ENCODE measurements at places on chromosomes 4 and X.
A peak's percentile ranks its signal among the peaks of the same experiment; 100 is the strongest.

DNA sequence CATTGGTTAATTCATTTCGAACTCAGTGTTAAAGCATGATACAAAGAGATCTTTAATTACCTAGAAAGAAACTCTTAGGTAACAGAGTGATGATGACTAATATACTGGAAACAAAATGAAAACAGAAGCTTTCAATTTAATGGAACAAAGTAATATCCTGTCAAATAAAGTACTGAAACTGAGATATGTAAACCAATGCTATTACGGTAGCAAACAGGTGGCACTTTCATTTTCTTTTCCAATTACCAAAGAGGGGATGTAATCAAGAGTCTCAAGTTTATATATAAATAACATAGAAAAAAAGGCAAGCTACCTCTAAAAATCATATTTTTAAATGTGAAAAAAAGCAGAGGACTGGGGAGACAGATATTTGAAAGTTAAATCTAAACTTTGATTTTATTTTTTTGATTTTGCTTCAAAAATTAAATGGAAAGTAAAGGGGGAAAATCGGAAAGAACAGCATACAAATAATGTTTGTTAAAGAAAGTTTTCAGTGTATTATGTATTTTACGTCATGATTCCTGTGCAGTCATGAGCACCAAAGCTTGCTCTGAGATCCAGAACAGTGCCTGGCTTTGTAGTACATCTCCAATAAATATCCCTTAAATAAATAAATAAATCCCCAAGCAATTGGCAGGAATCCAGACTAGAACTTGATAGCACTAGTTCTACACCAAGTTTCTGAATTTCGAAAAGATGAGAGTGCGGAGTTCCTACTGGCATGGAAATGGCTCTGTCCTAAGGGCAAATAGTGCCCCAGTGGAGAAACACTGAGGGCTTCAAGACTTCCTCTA lies 25.0 kb upstream of the RAPGEF2 start:
- DNase-seq, result no peak

DNA sequence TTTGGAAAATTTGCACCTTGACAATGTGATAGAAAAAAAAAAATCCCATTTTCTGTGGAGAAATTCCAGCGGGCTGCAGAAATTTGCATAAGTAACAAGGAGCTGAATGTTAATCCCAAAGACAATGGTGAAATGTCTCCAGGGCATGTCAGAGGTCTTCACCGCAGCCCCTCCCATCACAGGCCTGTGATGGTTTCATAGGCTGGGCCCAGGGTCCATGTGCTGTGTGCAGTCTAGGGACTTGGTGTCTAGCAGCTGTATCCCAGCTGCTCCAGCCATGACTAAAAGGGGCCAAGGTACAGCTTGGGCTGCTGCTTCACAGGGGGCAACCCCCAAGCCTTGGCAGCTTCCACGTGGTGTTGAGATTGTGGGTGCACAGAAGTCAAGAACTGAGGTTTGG lies 85.2 kb downstream of the ADGRA3 start:
- DNase-seq, result no peak

- DNase-seq, result no peak
Observed at GRCh38 chr4:8542776-8543525, 37.2 kb upstream of the GPR78 start.

- DNase-seq, result no peak
Observed at GRCh38 chrX:56248492-56248891, 16.3 kb downstream of the KLF8 start.

GRCh38 chrX:2650865-2651264 lies 40.2 kb upstream of the CD99 start:
- no peak for DNase-seq

- no peak for DNase-seq
Observed at GRCh38 chrX:39766085-39766726, 331.6 kb downstream of the BCOR start.

GRCh38 chrX:44239036-44239435 lies 104.4 kb downstream of the EFHC2 start:
- no peak for DNase-seq

DNA sequence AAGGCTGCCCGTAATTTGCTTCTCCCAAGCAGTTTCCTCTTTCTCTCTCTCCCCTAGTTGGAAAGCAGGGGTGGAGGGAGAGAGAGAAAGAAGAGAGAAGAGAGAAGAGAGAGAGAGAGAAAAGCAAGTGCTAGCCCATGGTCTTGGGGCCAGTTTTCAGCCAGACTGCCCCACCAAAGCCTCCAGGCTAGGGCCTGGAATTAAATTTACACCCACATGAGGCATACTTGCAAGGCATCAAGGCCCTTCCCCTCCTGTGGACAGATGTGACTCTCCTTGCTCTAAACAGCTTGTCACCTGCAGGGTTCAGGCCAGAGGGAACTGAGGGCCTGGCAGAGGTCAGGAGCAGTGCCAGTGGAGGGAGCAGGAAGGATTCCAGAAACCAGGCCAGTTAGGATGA lies 1.7 kb upstream of the CXCR3 start:
- DNase-seq, result no peak

DNA sequence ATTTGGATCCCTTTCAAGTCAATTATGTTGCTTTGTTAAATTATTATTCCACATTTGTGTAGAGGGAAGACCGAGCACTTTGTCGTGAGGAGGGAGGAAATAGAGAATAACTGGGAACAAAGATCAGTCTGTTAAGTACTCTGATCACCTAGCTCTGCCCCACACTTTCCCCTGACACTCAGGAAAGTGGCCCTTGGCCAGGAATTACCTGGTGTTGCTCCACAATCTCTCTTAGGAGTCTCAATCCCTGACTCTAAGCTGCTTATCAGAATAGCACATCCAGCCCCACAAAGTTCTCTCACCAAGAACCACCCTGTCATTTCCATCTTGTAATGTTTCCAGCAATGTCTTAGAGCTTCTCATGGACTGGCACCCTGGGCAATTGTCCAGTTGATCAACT lies 83.8 kb upstream of the BMPR1B start:
- DNase-seq, result no peak

DNA sequence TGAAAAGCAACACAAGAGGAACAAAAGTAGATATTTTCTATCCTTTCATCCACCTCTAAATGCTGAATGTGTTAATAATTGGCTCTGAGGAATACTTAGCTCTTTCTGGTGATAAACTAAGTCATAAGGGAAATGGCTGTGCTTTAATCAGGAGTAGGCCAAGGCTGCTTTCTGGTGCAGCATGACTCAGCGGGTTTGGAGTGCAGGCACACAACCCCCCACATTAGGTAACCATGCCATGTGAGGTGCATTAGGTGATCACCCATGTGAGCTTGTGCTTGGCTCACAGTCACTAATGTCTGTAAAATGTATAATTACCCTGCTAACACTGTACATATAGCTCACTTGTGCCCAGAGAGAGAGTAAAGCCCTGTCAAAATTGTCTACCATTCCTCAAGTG lies 57.2 kb downstream of the USP38 start:
- no peak for DNase-seq

- no peak for DNase-seq
Observed at GRCh38 chr4:151801547-151802516, 41.0 kb upstream of the GATB start.

GRCh38 chrX:148960060-148960459 lies 459.6 kb downstream of the AFF2 start:
- DNase-seq, result no peak

DNA sequence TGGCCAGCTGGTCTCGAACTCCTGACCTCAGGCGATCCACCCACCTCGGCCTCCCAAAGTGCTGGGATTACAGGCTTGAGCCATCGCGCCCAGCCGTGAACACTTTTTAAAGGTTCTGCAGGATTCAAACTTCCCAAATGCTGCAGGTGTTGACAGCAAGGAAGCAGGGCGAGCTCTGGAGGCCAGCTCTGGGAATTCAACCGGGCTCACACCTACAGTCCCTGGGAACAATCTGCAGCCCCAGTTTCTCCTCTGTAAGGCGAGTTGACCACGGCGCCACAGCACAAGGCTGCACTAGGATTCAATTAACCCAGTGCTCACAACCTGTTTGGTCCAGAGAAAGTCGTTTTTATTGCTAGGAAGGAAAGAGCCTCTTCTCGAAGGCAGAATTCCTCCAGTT lies 1.6 kb downstream of the MTNR1A start:
- no peak for DNase-seq

- DNase-seq, result no peak
Observed at GRCh38 chr4:144411119-144411518, 234.8 kb upstream of the HHIP start.

GRCh38 chr4:43136752-43137151 lies 244.2 kb downstream of the GRXCR1 start:
- DNase-seq, result no peak

GRCh38 chr4:45438047-45438446 lies 685.8 kb downstream of the GABRG1 start:
- DNase-seq, result no peak

- DNase-seq, result no peak
Observed at GRCh38 chr4:128793859-128794672, 15.4 kb upstream of the JADE1 start.

DNA sequence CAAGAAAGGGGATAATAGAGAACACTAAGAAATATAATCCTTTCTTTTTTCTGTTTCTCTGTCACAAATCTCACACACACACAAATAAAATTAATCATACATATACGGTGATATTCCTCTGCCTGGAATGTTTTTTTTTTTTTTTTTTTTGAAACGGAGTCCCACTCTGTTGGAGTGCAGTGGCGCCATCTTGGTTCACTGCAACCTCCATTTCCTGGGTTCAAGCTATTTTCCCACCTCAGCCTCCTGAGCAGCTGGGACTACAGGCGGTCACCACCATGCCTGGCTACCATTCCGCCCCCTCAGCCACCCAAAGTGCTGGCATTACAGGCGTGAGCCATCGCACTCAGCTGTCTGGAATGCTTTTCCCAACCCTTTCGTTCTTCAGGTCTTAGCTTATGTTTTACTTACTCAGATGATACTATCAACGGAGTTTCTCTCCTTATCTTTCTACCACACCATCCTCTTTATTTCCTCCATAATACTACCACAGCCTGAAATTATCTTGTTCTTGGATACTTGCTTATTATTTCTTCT lies 69.3 kb downstream of the ANKRD17 start:
- DNase-seq, result no peak

DNA sequence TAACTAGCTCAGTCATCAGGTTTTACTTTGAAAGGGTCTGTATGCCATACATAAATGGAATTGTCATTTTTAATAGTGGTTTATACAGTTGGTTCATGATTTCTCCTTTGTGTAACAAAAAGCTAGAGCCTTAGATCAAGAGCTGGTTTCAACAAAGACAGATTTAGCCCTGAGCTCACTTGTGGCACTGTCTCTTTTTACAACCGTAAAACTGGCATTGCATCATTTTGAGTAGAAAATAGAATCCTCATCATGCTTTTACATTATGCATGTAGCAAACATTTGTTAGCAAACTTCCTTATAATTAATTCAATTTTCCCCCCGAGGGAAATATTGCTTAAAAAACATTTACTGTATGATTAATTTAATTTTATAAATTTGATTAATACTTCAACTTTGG lies 1871.5 kb downstream of the ARAP2 start:
- no peak for DNase-seq

- peak; percentile 5 for DNase-seq
Observed at GRCh38 chrX:149631234-149632165, at the start of gene TMEM185A. Gene TMEM185A (minus strand): TSS chrX:149631792. CDS start chrX:149631580, 212 bp downstream.

DNA sequence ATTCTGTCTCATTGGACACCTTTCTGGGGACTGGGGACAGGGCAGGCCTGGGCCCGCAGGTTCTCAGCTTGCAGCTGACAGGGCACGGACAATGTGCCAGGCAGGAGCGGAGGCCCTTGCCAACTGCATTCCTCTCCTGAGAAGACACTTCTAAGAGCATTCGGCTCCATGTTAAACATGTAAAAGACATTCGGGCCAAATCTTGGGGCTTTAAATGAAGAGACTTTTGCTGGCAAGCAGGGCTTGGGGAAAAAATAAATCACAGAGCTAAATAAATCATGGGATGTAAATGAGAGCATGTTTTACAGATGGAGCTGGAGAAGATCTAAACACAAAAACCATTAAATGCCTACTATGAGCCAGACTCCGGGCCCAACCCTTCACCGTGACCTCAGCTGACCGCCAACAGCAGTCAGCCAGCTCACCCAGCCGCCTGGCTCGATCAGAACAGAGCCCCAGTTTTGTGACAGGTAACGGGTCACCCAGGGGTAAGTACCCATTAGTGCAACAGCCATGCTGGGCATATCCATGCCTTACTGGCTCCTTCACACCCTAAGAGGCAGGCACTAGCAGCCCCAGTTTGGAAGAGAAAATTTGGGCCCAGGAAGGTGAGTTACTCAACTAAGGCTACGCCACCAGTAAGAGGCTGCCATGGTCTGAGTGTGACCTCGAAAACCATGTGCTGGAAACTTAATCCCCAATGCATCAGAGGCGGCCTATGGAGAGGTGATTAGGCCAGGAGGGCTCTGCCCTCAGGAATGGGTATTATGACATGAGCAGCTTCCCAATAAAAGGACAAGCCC lies 14.7 kb downstream of the WDR1 start:
- no peak for DNase-seq

- no peak for DNase-seq
Observed at GRCh38 chrX:114181195-114181594, 402.7 kb upstream of the HTR2C start.

DNA sequence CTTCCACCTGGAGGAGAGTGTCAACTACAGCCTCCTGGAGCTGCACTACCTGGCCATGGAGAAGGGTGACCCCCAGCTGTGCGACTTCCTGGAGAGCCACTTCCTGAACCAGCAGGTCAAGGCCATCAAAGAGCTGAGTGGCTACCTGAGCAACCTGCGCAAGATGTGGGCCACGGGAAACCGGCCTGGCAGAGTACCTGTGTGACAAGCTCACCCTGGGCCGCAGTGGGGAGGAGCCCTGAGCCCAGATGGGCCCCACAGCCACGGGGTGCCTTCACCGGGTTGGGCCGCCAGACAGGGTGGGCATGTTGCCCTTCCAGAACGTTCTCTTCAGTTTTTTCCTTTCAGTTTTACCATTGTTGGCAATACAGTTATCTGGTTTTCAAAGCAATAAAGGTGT lies 15.2 kb upstream of the FAM47A start:
- DNase-seq, result no peak

- no peak for DNase-seq
Observed at GRCh38 chr4:123055943-123056342, 133.5 kb upstream of the NUDT6 start.

- no peak for DNase-seq
Observed at GRCh38 chrX:2875798-2876399, 47.2 kb downstream of the GYG2 start.
